H9 (cell line): ENCODE measurements at places on chromosomes 7 and 10. TPM values are rescaled to one million over a fixed set of nuclear protein-coding genes. Genes with fewer than 3 reads are reported as not detected.

The GPR141 gene
- total RNA-seq, result 0.50 and 0.55 TPM in 2 replicates

The CTAGE8 gene
- total RNA-seq, result 4.9 and 5.1 TPM in 2 replicates

The NOLC1 gene
- 168 and 171 TPM in 2 replicates for total RNA-seq

The BNIP3 gene
- 57.1 and 58.0 TPM in 2 replicates for total RNA-seq

The GIMAP6 gene
- not detected in 2 replicates for total RNA-seq

The LIPK gene
- not detected in 2 replicates for total RNA-seq

The ADAM12 gene
- total RNA-seq, result 0.24 and 0.35 TPM in 2 replicates
